Sciatic nerve (tissue), 2 donors: ENCODE measurements at places on chromosomes 4 and X.

DNA sequence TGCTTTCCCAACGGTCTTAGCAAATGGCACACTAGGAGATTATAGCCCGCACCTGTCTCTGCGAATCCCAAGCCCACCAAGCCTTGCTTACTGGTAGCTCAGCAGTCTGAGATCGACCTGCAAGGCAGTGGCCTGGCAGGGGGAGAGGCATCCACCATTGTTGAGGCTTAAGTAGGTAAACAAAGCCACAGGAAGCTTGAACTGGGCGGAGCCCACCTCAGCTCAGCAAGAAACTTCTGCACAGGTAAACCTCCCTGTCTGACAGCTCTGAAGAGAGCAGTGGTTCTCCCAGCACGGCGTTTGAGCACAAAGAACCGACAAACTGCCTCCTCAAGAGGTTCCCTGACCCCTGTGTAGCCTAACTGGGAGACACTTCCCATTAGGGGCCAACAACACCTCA lies 42.8 kb downstream of the BRWD3 start:
- DNase-seq: no peak

DNA sequence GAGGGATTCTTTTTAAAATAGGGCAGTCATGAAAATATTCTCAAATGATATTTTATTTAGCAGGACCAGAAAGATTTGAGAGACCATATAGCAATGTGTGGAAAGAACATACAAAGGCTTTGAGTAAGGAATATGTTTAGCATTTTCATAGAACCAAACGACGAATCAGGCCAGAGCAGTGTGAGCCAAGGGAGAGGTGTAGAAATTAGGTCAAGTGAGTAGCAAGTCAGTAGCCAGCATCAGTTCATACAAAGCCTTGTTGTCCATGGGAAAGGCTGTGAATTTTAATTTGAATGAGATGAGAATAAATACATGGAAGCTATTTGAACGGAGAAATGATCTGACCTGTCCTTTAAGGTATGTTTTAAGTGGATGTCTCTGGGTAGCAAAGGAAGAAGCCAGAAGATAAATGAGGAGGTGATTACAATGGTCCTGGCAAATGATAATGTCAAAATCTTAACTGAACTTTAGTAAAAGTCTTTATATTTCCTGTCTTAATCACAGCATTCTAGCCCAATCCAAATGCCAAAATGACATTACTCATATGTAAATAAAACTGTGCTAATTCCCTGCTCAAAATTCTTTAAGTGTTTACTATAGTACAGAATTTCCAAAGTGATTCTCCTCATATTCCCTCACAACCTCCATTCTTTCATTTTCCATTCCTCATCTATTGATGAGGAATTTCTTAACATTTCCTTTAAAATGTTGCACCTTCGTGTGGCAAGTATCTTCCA lies 155.7 kb upstream of the SLIT2 start:
- no peak for DNase-seq

- DNase-seq: no peak
Observed at GRCh38 chr4:74755486-74755885, 38.8 kb downstream of the BTC start.

DNA sequence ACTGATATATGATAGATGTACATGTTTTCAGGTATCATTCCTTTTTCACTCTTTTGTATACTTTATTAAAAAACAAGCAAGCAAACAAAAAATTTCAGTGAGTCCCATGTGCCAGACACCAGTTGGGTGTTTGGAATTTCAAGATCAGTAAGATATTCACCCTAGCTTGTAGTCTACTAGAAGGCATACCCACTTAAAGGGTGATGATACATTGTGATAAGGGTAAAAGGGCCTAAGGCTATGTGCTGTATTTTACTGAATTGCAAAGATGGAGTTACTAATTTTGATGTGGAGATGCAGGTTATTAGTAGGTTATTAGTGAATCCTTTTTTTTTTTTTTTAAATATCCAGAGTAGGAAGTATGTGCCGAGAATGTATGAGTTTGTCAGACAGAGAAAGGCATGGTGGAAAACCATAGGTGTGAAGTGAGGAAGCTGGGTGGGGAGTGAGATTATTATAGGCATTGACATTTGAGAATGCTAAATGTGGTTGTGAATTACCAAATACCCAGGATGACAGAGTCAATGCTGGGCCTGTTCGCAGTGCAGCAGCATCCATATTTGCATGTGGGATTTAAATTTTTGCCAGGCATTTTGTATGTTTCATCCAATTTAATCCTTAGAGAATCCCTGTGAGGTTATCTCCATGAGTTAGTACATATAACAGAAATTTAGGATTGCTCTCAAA lies 10.1 kb downstream of the STIM2 start:
- no peak for DNase-seq

DNA sequence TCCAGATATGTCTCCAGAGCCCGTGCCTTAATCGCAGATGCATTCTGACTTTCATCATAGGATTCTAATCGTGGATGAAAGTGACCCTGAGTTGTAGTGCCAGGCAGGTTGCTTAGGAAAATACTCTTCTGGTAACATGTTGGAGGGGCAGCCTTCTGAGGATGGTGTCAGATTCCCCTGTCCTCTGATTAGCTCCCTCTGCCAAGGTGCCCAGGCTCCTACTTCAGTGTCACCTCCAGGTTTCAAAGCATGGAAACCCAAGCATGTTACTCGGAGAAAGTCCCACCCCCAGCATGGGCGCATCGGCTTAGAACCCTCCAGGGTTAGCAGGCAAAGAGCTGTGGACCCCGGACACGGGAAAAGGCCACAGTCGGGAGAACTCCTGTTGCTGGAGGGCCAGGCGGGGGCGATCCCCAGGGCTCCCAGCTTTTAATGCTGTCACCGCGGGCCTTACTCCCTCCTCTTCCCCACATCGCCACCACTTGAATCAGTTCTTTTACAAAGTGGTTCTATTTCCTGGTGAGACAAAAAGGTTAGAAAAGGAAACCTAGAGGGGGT lies 44.5 kb downstream of the TRIM2 start:
- no peak for DNase-seq
